ENCODE measurements at places on chromosomes 16 and 17.

- DNase-seq, result peak; percentile 16
Observed at GRCh38 chr17:48054238-48055185, 6.4 kb downstream of the NFE2L1 start.

- peak; percentile 15 for DNase-seq
Observed at GRCh38 chr16:76653390-76654026, 376.3 kb downstream of the CNTNAP4 start.

DNA sequence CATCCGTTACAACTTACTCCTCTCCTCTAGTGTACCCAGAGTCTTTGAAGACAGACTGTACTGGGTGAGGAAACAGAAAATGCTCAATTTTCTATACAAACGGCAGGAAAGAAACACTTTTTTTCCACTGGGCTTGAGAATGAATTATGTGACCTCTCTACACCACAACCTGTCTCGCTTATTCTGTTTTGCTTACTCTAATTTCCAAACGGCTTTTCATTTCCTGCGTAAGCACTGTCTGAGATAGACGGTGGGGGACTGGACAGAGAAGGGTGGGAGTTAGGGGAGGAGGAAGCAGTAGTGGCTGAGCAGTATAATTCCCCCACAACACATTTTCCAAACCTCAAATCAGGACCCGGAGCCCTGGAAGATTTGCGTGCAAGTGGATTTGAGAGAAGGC lies 191.4 kb upstream of the SDK2 start:
- no peak for DNase-seq

DNA sequence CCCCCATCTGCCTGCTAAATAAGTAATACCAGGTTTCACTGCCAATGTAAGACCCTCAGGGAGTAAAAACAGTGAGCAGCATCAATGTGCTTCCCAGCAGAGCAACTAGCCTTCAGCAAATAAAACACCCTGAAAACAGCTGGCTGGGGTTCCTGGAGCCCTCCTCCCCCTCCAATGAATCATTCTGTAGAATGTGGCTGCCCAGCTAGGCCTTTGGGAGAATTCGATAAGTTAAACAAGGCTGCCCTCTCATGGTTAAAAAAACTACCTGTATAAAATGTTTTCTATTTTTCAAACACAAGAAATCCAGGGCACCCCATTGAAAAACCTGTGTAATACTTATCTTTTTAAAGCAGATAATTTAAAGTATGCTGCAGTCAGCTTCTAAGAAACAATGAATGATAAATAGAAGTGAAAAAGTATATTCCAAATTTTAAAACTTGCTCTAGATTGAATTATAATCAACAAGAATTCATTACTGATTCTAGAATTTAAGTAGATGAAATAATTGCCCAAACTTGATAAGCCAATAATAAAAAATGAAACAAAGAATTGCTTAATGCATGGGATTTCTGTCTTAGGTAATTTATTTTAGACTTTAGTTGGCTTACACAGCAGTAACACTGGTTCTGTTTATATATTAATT lies 9.4 kb upstream of the TOM1L1 start:
- peak; percentile 43 for DNase-seq

DNA sequence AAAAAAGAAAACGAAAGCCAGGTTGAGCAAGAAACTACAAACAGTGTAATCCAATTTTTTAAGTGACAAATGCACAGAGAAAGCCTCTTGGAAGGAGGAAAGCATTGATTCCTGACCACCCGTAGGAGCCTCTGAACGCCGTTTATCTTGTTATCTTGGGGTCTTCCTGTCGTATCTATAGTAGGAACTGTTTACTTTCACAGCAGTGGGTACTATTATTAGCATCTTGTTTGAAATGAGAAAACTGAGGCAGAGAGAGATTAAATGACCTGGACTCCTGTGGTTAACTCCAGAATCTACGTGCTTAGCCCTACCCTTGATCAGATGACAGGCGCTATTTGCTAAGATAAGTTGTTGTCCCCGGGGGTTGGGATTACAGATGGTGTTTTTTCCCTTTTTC lies 196.7 kb upstream of the FOXF1 start:
- no peak for DNase-seq

DNA sequence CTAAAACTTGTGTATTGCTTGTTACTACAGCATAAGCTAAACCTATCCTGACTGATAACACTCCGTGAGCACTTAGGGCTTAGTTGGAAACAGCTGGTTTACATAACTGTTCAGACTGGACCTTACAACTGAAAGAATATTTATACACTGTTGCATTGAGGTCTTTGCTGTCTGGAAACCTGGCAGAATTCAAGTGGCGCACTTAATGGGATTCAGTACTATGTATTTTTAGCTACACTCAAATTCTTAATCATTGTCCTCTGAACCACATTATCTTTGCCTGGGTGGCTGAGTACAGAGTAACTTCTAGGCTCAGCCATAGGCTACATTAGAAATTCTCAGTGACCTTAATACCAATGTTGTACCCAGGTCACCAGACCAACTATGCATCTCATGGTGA lies 172.9 kb downstream of the PMP22 start:
- no peak for DNase-seq

- DNase-seq, result no peak
Observed at GRCh38 chr16:22078656-22079055, 13.7 kb upstream of the VWA3A start.

GRCh38 chr17:71109697-71110096 lies 940.4 kb downstream of the KCNJ2 start:
- no peak for DNase-seq

DNA sequence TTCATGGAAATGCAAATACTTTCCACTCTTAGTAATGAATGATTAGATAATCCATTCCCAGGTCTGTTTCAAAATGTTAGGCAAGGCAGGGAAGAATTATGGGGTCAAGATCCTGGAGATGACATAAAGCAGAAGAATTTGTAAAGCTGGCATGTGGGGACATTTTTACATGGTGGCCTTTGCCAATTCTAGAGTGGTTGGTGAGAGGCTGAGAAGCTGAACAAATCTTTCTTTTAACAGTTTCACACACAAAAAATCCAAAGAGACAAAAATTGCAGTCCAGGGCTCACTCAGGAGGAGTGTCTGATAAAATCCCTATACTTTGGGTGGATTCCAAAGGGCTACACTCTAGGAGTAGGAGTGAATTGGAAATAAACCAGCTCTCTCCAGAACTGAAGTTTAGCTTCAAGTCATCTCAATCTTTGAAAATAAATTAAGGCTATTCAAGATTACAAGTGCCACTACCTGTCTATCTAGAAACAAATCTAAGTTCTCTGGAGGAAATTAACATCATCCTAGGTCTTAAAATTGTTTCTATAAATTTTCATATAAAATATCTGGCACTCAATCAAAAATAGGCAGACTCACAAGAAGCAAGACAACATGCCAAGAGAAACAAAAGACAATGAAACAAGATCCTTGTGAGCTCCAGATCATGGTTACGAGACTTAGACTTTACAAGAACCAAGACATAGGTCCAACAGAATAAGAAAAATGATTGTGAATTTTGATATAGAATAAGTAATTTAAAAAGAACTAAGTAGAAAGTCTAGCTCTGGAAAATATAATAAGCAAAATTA lies 113.0 kb upstream of the AXIN2 start:
- no peak for DNase-seq

DNA sequence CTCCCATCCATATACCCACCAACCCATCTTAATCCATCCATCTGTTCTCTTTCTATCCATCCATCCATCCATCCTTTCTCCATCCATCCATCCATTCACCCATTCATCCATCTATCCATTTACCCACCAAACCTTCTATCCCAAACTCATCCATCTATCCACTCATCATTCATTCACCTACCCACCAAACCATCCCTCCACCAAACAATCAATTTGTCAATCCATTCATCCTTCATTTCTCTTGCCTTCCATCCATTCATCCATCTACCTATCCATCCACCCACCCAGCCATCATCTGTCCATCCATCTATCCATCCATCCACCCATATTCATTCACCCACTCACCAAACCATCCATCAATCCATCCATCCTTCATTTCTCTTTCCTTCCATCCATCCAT lies 44.6 kb upstream of the CIBAR2 start:
- DNase-seq, result no peak

DNA sequence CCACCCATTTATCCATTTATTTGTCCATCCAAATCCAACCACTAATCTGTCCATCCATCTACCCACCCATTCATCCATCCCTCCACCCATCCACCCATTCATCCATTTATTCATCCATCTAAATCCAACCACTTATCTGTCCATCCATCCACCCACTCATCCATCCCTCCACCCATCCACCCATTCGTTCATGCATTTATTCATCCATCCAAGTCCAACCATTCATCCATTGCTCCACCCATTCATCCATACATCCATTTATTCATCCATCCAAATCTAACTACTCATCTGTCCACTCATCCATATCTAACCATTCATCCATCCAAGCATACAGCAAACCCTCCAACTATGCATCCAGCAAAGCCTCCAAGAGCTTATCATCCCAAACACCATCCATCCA lies 267.3 kb downstream of the XYLT1 start:
- peak; percentile 19 for DNase-seq

DNA sequence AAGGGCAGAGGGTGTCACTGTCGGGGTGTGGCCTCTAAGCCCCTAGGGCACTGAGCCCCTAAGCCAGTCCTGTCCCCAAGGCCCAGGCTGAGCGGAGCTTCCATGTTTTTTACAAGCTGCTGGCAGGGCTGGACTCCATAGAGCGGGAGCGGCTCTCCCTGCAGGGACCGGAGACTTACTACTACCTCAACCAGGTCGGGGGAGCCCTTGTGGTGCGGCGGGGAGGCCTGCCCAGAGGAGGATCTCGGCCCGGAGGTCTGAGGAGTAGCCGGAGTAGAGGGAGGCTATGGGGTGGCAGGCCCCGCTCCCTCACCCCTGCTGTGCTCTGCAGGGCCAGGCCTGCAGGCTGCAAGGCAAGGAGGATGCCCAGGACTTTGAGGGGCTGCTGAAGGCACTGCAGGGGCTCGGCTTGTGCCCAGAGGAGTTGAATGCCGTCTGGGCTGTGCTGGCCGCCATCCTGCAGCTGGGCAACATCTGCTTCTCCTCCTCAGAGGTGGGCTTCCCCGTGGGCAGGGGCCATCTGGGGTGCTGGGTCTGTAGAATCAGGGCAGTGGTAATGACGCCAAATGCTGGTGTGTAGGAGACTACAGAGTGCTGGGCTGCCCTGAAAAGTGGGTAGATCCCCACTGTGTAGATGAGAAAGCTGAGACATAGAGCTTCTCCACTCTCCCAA lies 4.9 kb downstream of the MYO15B start:
- no peak for DNase-seq

DNA sequence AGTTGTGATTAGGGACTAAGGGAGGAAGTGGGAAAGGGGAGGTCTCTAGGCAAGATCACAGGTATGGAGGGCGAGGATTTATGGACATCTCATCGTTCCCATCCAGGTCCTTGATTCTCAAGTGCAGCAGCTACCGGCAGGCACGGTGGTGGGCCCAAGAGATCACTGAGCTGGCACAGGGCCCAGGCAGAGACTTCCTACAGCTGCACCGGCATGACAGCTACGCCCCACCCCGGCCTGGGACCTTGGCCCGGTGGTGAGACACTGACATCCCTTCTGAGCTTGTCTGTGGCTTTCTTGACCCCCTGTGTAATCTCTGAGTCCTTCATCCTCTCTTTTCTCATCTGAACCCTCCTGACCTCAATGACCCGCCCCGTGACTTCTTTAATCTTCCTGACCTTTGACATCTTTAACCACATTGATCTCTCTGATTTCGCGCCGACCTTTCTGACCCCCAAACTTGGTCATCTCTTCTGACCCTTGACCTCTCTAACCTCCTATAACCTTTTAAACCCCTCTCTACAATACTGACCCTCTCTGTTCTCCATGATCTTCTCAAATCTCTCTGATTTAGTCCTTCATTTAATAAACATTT lies 3.8 kb downstream of the PLD2 start:
- DNase-seq, result no peak

GRCh38 chr16:27344721-27345120 lies 30.9 kb downstream of the IL4R start:
- no peak for DNase-seq

GRCh38 chr17:78460176-78460675 lies 81.8 kb downstream of the PGS1 start:
- no peak for DNase-seq

DNA sequence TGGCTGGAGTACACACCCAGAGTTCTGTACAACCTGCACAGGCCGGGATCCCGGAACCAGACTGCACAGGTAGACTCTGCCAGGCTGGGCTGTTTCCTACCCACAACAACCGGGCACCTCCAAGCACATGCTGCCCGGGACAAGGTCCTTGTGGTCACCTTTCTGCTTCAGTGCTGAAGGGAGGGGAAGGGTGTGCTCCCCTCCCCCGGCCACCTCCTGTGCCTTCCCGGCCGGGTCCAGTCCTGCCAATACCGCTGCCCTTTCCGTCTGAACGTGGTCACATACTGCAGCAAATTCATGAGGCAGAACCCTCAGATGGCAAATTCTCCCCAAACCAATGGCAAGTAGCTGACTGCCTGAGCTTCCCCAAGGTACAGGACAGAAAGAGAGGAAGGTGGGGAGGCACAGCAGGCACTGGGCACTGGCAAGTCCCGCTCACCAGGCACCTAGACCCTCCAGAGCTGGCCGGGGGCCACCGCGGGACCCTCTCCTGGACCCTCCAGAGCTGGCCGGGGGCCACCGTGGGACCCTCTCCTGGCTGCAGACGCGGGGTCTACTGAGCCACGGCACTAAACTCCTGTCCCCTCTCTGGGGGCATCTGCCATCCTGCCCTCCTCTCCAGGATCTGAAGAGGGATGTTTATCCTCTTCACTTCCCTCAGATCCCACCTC lies 22.8 kb downstream of the SLC43A2 start:
- DNase-seq, result no peak

- DNase-seq, result no peak
Observed at GRCh38 chr17:48843187-48843900, 12.5 kb downstream of the CALCOCO2 start.

DNA sequence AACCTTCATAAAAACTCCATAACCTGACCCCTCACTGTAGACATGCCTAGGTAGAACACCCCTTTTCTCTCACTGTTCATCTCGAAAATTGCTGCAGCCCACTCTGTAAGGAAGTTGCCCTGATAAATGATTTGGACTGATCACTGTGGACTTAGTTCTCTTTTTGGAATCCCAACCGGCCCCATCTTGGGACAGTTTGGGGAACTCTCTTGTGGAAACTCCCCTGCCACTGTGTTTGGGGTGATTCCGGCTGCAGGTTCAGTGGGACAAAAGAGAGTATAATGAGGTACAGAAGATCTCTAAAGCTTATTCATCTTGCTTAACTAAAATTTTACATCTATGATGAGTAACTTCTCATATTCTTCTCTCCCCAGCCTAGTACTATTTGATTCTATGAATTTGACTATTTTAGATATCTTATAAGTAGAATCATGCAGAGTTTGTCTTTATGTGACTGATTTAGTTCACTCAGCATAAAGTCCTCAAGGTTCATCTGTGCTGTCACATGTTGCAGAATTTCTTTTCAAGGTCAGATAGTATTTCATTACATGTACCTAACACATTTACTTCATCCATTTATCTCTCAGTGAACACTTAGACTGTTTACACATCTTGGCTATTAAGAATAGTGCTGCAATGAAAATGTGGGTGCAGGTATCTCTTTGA lies 84.9 kb downstream of the ABCA8 start:
- DNase-seq, result no peak

- DNase-seq, result no peak
Observed at GRCh38 chr16:57130950-57131321, 38.6 kb downstream of the CPNE2 start.
